ENCODE measurements at places on chromosomes 5 and 9.
A peak's percentile ranks its signal among the peaks of the same experiment; 100 is the strongest.

- no peak overlapping the region for H3K27ac ChIP-seq
- H3K27me3 ChIP-seq: no peaks in the 10 kb centered on the region
- H3K4me3 ChIP-seq: no peak overlapping the region
These were observed 95.4 kb upstream of the PRDM9 start for GRCh38 chr5:23411994-23412393.

GRCh38 chr9:21919377-21920362, 74.5 kb downstream of the CDKN2A start:
- H3K36me3 ChIP-seq: no peaks in the 10 kb centered on the region
- H3K27ac ChIP-seq: no peak overlapping the region
- DNase-seq: peak; percentile 88
- peaks cover 6% of the 10 kb centered on the region for H3K4me1 ChIP-seq
- H3K4me3 ChIP-seq: no peak overlapping the region

- H3K36me3 ChIP-seq: peaks cover 18% of the 10 kb centered on the region
- no peaks in the 10 kb centered on the region for H3K27me3 ChIP-seq
- DNase-seq: no peak
- peak overlapping the region; percentile 78 for H3K4me3 ChIP-seq
These were observed 1.3 kb downstream of the PPP1R26 start for GRCh38 chr9:135480940-135481310.

DNA sequence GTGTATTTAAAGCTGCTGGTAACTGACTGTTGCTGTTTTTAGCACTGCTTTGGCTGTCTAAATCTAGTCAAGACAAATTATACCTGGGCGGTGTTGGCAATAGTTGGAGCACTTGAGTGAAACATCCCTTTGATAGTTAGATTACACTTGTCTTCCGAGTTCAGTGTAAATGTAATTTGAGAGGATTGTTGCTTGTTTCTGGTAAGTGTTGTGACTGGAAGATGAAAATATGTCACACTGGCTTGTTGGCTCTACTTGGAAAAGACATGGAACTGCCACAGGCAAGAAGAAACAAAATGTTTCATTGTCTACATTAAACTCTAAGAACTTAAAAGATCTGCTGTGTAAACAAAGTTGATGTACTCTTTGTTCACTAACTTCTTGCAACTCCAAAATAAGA, 49.2 kb upstream of the PTPRD start:
- H3K36me3 ChIP-seq: no peaks in the 10 kb centered on the region
- no peaks in the 10 kb centered on the region for H3K4me1 ChIP-seq
- no peak for DNase-seq
- no peaks in the 10 kb centered on the region for H3K27me3 ChIP-seq

GRCh38 chr5:140400730-140401361, 787 bp upstream of the ANKHD1 start:
- peak; percentile 97 for DNase-seq
- peak overlapping the region; percentile 48 for H3K27ac ChIP-seq
- H3K36me3 ChIP-seq: no peaks in the 10 kb centered on the region

DNA sequence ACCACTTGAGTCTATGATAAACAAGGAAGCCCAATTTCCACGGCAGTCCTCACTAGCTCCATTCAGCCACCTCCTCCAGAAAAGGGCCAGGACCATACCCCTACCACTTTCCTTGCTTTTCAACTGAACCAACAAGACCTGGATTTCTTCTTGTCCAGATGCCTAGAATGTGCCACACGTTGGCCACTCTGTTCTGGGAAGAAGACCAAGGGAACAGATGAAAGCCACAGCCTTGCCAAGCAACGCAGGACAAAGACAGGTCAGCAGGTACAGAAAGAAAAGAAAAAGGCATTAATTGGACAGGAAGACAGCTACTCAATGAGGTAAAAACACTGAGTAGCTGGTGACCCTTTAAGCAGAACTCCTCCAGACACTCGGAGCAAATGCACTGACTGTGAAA, 2.2 kb downstream of the CCNJL start:
- peaks cover 9% of the 10 kb centered on the region for H3K36me3 ChIP-seq
- DNase-seq: no peak
- no peak overlapping the region for H3K4me3 ChIP-seq
- no peaks in the 10 kb centered on the region for H3K27me3 ChIP-seq

- H3K27ac ChIP-seq: peak overlapping the region; percentile 37
- peak; percentile 43 for DNase-seq
- peaks cover 2% of the 10 kb centered on the region for H3K4me1 ChIP-seq
- H3K4me3 ChIP-seq: no peak overlapping the region
- no peaks in the 10 kb centered on the region for H3K27me3 ChIP-seq
These were observed 126.8 kb downstream of the EHMT1 start for GRCh38 chr9:137745541-137745991.

DNA sequence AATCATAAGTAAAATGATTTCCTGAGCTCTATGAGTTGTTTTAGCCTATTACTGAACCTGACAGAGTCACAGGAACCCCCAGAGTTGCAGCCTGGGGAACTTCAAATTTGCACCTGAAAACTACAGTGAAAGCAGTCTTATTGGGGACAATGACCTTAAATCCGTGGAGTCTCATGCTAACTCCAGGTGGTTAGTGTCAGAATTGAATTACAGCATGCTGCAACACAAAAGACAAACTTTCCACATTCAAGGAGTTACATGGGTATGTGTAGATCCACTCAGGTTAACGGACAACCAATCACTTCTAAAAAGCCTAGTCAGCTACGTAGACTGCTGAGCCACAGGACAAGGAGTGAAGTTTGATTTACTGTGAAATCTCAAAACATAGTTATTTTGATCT, 49.7 kb downstream of the PLPP1 start:
- peaks cover 6% of the 10 kb centered on the region for H3K4me1 ChIP-seq
- DNase-seq: no peak
- no peaks in the 10 kb centered on the region for H3K27me3 ChIP-seq
- H3K27ac ChIP-seq: no peak overlapping the region
- no peaks in the 10 kb centered on the region for H3K36me3 ChIP-seq

- H3K36me3 ChIP-seq: no peaks in the 10 kb centered on the region
- no peak overlapping the region for H3K27ac ChIP-seq
- peaks cover 17% of the 10 kb centered on the region for H3K27me3 ChIP-seq
- no peaks in the 10 kb centered on the region for H3K4me1 ChIP-seq
- DNase-seq: no peak
These were observed 4.5 kb downstream of the ELAVL2 start for GRCh38 chr9:23821375-23822181.

GRCh38 chr9:15403155-15403554, 19.5 kb upstream of the SNAPC3 start:
- no peaks in the 10 kb centered on the region for H3K27me3 ChIP-seq
- DNase-seq: no peak
- H3K4me3 ChIP-seq: no peak overlapping the region
- H3K4me1 ChIP-seq: peaks cover 12% of the 10 kb centered on the region
- H3K27ac ChIP-seq: no peak overlapping the region

- peaks cover 9% of the 10 kb centered on the region for H3K36me3 ChIP-seq
- no peak for DNase-seq
- no peak overlapping the region for H3K27ac ChIP-seq
- no peak overlapping the region for H3K4me3 ChIP-seq
- no peaks in the 10 kb centered on the region for H3K27me3 ChIP-seq
- peaks cover 6% of the 10 kb centered on the region for H3K4me1 ChIP-seq
These were observed 141.7 kb downstream of the AUH start for GRCh38 chr9:91220021-91220420.

- peaks cover 4% of the 10 kb centered on the region for H3K27me3 ChIP-seq
- H3K4me1 ChIP-seq: no peaks in the 10 kb centered on the region
- H3K27ac ChIP-seq: no peak overlapping the region
- H3K4me3 ChIP-seq: no peak overlapping the region
- DNase-seq: no peak
These were observed 461.4 kb downstream of the ZNF608 start for GRCh38 chr5:124285071-124285470.

DNA sequence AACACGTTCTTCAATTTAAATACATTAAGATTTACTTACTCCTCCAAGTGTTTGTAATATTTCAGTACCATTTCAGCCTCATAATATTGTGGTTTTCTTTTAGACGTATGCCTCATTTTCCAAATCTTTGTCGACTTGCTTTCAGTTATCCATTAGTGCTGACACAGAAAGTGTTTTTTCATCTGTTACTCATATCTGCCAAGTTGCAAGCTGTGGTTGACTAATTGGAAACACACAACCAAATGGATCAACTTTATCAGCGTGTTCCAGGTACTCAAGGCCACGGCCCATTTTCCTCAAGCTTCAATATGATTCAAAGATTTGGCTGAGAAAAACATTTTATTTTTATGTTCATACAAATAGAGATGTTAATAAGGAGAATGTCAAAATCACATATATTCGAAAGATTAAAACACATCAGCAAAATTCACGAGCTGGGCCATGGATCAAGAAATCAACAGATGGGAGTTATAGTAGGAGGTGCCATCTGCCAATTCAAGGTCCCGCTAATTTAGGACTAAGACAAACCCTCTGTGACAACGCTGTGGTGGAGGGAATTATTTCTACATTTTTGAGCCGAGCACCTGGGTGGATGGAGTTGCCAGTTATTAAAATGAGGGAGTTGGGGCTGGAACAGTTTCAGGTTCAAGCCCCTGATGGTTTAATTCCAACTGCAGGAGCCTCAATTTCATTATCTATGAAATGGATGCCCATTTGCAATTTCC, 27.2 kb upstream of the CCNJL start:
- H3K4me1 ChIP-seq: peaks cover 3% of the 10 kb centered on the region
- H3K36me3 ChIP-seq: no peaks in the 10 kb centered on the region
- no peak for DNase-seq
- no peak overlapping the region for H3K4me3 ChIP-seq
- no peaks in the 10 kb centered on the region for H3K27me3 ChIP-seq
- H3K27ac ChIP-seq: no peak overlapping the region

- H3K27ac ChIP-seq: no peak overlapping the region
- no peaks in the 10 kb centered on the region for H3K36me3 ChIP-seq
- H3K4me1 ChIP-seq: peaks cover 15% of the 10 kb centered on the region
- DNase-seq: no peak
- H3K27me3 ChIP-seq: peaks cover 8% of the 10 kb centered on the region
These were observed 134.5 kb downstream of the SEC61B start for GRCh38 chr9:99356512-99356971.

GRCh38 chr9:89189215-89189614, 10.6 kb upstream of the SHC3 start:
- H3K36me3 ChIP-seq: no peaks in the 10 kb centered on the region
- H3K27me3 ChIP-seq: no peaks in the 10 kb centered on the region
- no peak overlapping the region for H3K4me3 ChIP-seq
- H3K4me1 ChIP-seq: no peaks in the 10 kb centered on the region
- DNase-seq: no peak

- H3K36me3 ChIP-seq: no peaks in the 10 kb centered on the region
- no peaks in the 10 kb centered on the region for H3K27me3 ChIP-seq
- no peak overlapping the region for H3K4me3 ChIP-seq
- H3K27ac ChIP-seq: no peak overlapping the region
- H3K4me1 ChIP-seq: no peaks in the 10 kb centered on the region
These were observed 30.0 kb upstream of the ZNF366 start for GRCh38 chr5:72537166-72537565.

DNA sequence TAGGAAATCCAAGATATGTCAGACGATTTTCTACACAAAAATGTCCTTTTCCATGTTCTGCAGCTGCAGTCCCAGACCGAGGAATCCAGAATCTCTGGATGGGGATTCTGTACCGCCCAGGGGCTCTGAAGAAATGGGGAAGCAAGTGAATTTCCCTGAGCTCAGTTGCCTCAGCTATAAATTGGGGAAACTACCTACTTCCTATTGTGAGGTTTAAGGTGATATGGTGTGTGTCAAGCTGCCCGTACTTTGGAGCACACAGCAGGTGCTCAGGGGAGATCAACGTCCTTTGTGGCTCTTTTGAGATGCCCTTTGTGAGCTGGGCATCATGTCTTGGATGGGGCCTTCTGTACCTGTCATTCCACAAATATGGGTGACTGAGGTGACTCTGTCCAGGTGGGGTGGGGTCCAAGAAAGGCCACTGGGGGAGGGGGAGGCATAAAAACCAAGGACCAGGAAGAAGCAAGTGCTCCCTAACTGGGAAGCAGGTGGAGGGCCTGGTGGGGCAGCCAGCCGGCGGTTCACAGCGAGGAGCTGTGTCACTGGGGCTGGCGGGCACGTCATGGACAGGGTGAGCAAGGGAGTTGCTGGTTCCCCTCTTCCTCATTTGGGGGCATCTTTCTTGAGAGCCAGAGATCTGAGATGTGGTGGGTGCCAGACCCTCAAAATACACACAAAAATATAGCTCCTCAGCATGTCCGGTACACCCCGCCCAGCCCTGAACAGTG, 116.0 kb downstream of the CRB2 start:
- no peaks in the 10 kb centered on the region for H3K4me1 ChIP-seq
- no peaks in the 10 kb centered on the region for H3K27me3 ChIP-seq
- no peak overlapping the region for H3K27ac ChIP-seq
- no peak for DNase-seq
- H3K36me3 ChIP-seq: no peaks in the 10 kb centered on the region

DNA sequence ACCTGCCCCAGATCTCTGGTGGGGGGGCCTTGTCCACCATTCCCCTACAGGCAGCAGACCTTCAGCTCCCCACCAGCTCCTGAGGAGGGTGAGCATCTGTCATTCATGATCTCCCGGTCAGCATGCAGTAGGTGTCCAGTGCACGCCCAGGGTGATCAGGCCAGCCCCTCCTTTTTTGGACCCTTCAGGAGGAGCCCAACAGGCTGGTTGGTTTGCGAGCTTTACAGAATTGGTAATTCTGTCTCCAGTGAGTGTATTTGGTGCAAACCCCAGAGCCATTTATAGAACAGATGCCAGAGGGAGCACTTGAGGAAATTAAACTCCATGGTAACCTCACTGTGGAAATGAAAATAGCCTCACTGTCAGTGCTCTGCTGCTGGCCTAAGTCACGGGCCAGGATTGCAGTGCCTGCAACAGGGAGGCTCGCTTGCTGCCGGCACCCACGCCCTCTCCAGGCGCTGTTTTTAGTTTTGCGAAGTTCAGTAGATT, 23.4 kb downstream of the WNK2 start:
- peaks cover 13% of the 10 kb centered on the region for H3K27me3 ChIP-seq
- H3K36me3 ChIP-seq: no peaks in the 10 kb centered on the region
- H3K4me3 ChIP-seq: no peak overlapping the region
- no peak overlapping the region for H3K27ac ChIP-seq
- peak; percentile 11 for DNase-seq

DNA sequence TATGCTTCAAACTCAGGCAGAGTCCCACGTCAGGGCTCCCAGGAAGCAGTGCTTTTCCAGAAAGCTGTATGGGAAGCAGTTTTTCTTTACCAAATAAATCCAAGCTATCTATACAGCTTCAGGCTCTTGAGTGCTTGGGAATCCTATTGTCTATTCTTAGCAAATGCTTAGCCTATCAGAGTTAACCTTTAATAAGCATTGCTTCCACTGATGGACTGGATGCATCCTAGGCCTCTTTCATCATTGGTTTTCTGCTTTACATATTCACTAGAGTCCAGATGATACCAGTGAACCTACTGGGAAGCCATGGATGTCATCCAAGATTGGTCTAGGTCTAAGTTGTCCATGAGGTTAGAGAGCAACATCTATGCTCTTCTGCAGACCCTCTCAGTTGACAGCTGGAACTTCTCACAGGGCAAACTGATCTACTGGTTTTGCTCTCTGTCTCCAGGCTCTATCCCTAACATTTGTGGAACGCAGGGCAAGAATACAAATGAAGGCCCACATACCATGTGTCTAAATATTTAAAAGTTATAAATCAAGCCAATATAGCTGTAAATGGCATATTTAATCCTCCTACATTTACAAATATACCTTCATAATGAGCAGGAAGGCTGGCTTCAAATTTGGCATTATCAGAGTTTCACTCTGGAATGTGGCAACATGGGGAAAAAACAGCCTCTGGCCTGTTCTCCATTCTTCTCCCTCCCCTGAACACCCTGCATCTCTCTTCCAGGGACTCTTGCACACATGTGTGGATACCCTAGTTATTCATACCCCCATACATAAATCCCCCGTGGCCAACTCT, 49.8 kb upstream of the PLPP1 start:
- H3K36me3 ChIP-seq: no peaks in the 10 kb centered on the region
- no peak overlapping the region for H3K4me3 ChIP-seq
- H3K27me3 ChIP-seq: no peaks in the 10 kb centered on the region
- H3K4me1 ChIP-seq: peaks cover 9% of the 10 kb centered on the region
- H3K27ac ChIP-seq: peak overlapping the region; percentile 70

All from IMR-90 (cell line).